Stimulated activated CD8-positive, alpha-beta memory T cell treated with anti-CD3 and anti-CD28 coated beads, Interleukin-4, amount 100 ng/mL, for 4 hours (primary cell): ENCODE measurements at places on chromosomes 6 and 20.

DNA sequence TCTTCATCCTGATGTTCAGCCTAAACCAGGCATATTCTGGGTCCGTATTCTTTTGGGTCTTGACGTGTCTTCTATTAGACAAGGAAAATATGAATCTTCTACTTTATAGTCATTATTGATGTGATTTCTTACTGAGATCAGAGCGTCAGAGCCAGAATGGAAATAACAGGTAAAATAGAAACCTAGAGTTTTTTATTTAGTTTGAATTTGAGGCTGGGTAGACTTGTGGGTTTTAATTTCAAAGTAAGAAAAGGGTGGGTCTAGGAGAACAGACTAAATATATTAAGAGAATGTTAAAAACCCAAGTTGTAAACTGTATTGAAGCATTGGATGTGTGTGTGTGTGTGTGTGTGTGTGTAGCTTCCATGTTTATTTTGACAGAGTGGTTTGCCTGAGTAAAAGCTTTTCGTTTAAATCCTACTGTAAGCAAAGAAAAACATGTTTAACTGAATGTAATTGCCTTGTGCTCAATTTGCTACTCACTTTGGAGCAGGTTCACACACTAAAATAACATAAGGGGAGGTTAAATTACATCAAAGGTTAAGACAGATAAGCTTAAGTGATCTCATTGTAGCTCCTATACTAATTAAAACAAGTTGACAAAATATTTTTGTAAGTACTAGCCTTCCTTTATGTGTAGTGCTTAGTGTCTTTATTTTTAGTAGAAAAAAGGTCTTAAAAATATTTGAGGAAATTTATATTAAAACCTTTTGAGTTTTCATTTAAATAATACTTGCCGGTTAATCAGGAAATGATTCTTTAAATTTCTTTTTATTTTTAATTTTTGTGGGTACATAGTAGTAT, 17.4 kb downstream of the HECA start:
- no peak for DNase-seq

GRCh38 chr6:33766921-33767907, 20.5 kb upstream of the IP6K3 start:
- DNase-seq: no peak

DNA sequence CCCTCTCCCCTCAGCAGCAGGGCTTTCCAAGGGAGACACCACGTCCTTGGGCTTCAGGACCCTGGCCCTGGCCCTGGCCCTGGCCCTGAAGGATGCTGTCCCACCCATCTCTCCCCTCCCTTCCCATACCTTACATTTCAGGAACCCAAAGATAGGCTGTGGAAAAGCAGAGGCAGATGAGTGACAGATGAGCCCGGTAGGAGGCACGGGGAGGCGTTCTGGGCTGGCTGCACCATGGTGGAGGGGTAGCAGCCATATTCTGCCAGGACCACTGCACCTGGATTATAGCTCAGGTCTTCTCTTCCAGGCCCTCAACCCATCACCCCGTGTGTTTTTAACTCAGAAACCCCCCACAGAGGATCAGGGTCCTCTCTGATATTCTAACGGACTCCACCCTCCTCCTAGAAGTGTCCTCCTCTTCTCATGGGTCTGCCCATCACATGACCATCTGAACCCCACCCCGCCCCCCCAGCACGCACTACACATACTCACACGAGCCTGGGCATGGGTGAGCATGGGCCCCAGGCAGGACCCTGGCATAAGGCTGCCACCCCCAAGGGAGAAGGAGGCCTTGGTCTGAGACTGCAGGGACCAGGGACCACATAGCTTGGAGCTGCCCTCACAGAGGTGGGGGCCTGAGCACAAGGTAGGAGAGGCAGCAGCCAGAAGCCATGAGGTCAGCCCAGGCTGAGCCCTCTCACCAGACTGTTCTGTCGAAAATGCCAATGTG, 220.8 kb upstream of the CDH4 start:
- DNase-seq: no peak

DNA sequence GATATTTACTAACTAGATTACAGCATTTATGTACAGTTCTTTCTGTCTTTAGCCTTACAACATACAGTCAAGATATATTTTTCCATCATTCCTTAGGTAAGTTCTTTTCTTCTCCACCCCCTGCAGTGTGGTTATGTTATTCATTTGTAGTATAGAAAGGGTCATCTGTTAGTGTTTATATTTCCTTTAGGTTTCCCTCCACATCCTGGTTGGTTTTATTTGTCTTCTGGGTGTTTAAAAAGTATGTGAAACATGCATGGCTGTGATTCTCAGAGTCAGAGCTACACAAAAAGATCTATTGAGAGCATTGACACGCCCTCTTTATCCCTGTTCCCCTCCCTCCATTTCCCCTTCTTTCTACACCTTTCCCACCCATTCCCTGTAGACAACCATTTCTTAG, 20.1 kb downstream of the DHX35 start:
- no peak for DNase-seq
